ENCODE measurements at places on chromosomes 5 and 9. TPM values are rescaled to one million over a fixed set of nuclear protein-coding genes. Genes with fewer than 3 reads are reported as not detected.

Gene KCNN2
- total RNA-seq = 4.7 TPM

DNA sequence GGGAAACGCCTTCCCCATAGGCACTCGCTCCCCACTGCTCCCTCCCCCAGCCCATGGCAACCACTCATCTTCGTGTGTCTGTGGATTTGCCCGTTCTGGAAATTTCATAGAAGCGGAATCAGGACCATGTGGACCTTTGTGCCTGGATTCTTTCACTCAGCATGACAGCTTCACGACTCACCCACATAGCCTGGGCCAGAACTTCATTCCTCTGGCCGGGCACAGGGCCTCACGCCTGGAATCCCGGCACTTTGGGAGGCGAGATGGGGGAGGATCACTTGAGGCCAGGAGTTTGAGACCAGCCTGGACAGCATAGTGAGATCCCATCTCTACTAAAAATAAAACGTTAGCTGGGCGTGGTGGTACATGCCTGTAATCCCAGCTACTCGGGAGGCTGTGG, 12.1 kb upstream of the DIPK1B start:
- H3K36me3 ChIP-seq = no peaks in the 10 kb centered on the region
- H3K4me1 ChIP-seq = no peaks in the 10 kb centered on the region
- no peak for DNase-seq
- no peak overlapping the region for H3K27ac ChIP-seq

- H3K36me3 ChIP-seq = peaks cover 5% of the 10 kb centered on the region
- H3K4me3 ChIP-seq = no peak overlapping the region
- H3K27ac ChIP-seq = no peak overlapping the region
- H3K27me3 ChIP-seq = no peaks in the 10 kb centered on the region
Observed at GRCh38 chr9:136856079-136856476, 3.9 kb downstream of the MAMDC4 start.

GRCh38 chr5:77563475-77563874, 71.4 kb upstream of the WDR41 start:
- peaks cover 47% of the 10 kb centered on the region for H3K27me3 ChIP-seq
- no peaks in the 10 kb centered on the region for H3K36me3 ChIP-seq
- DNase-seq = no peak
- no peaks in the 10 kb centered on the region for H3K4me1 ChIP-seq
- no peak overlapping the region for H3K27ac ChIP-seq
- no peak overlapping the region for H3K4me3 ChIP-seq

DNA sequence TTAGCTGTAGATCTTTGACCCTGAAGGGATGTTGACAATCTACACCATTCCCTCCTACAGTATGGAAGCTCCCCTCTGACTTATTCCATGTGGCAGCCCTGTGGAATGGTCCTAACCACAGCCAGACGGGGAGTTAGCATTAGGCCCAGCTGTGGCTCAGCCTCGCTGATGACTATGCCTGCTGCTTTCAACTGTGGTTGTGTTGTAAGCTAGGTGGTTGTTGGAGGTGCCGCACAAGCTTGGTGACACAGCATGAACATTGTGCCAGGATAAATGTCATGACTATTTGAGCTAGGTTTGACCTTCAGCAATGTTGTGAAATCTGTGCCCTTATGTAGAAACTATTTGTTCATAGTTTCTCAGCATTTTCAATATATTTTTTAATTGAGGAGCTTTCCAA, 40.6 kb downstream of the SGCD start:
- no peak overlapping the region for H3K27ac ChIP-seq
- no peaks in the 10 kb centered on the region for H3K36me3 ChIP-seq
- no peaks in the 10 kb centered on the region for H3K4me1 ChIP-seq
- no peaks in the 10 kb centered on the region for H3K27me3 ChIP-seq
- no peak overlapping the region for H3K4me3 ChIP-seq

Gene RASA1
- total RNA-seq = 63.6 TPM

DNA sequence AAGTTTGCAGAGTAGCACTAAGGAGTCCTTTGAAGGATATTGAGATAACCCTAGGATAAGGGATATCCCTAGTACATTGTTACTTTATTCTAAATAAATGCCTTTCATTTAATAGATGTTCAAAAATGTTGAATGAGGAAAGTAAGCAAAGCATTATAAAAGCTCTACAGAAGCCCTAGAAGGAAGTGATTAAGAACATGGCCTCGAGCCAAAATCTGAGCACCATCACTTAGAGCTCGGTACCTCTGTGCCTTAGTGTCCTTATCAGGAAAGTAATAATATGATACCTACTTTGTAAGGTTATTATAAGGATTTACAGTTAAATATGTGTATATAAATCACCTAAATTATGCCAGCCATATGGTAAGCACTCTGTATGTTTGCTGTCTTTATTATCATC, 242.6 kb downstream of the KIAA0825 start:
- H3K4me3 ChIP-seq = no peak overlapping the region
- H3K27me3 ChIP-seq = no peaks in the 10 kb centered on the region
- no peak for DNase-seq
- H3K27ac ChIP-seq = no peak overlapping the region
- H3K4me1 ChIP-seq = no peaks in the 10 kb centered on the region
- no peaks in the 10 kb centered on the region for H3K36me3 ChIP-seq

Gene IRX2
- 2.8 TPM for total RNA-seq

- DNase-seq = no peak
- no peaks in the 10 kb centered on the region for H3K36me3 ChIP-seq
- H3K4me1 ChIP-seq = peaks cover 9% of the 10 kb centered on the region
- H3K4me3 ChIP-seq = no peak overlapping the region
- H3K27me3 ChIP-seq = no peaks in the 10 kb centered on the region
Observed at GRCh38 chr5:57157131-57157530, 16.7 kb upstream of the GPBP1 start.

Gene PPP2R2B
- 8.0 TPM for total RNA-seq

GRCh38 chr5:134240421-134240962, 14.6 kb upstream of the PPP2CA start:
- H3K27me3 ChIP-seq = no peaks in the 10 kb centered on the region
- peaks cover 3% of the 10 kb centered on the region for H3K4me1 ChIP-seq
- H3K4me3 ChIP-seq = no peak overlapping the region
- DNase-seq = peak; percentile 52

GRCh38 chr9:90296539-90296938, 346.1 kb downstream of the DIRAS2 start:
- no peak overlapping the region for H3K4me3 ChIP-seq
- DNase-seq = no peak
- H3K27me3 ChIP-seq = no peaks in the 10 kb centered on the region
- H3K27ac ChIP-seq = no peak overlapping the region
- H3K36me3 ChIP-seq = no peaks in the 10 kb centered on the region
- H3K4me1 ChIP-seq = peaks cover 4% of the 10 kb centered on the region

Gene ZNF169
- total RNA-seq = 7.8 TPM

Gene SPATA31A3
- total RNA-seq = not detected

DNA sequence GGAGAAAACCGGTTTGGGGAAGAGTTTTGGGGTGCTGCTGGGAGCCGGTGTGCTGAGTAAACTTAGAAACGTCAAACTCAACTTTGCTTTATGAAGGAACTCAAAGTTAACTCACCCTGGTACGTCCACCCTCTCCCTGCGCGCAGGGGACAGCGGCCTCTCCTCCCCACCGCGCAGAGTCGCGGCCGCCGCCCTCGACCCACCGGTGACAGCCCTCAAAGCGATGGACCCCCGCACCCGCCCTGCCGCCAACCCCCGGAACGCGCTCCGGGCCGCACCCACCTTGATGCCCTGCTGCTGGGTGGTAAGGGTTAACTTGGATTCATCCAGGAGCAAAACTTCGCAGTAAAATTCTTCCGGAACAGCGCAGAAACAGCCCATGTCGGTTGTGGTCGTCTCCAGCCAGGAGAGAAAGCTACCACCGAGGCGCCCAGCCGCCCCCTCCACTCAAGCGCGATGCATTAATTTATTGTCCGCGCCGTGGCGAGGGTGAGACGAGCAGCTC, 366 bp downstream of the EPB41L4A start:
- H3K27me3 ChIP-seq = peaks cover 66% of the 10 kb centered on the region
- no peak for DNase-seq
- peak overlapping the region; percentile 85 for H3K4me3 ChIP-seq
